NCI-H187 (cell line): ENCODE measurements at places on chromosomes 12 and 14.

- no peak for DNase-seq
Observed at GRCh38 chr12:117567644-117568216, 206.3 kb upstream of the NOS1 start.

DNA sequence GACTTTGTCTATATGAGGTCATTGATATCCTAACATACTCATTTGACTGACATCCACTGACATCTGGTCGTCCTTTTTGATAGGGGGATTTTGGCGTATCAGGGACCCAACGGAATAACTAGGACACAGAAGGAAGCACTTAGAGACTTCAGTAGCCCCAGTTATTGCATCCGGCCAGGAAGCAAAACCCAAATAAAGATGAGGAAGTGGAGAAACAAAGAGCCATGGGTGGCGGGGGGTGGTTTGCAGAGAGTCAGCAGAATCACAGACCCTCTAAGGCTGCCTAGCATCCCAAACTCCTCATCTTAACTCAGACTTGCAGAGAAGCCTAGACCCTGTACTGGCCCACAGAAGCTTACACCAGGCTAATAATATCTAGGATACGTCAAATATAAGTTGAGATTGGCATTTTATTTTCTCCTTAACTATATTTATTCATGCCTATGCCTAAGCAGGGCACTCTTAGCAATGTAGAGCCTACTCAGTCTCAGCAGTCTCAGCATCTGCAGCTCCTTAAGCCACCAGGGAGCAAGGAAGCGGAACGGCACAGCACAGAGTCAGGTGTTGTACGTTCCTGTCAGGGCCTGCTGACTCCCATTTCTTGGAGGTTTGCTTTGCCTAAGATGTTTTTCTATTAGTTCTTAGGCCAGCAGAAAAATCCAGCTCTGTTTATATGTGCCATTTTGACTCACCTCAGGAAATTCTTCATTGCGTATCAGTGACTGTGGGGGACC, 45.1 kb downstream of the KCNA1 start:
- peak; percentile 50 for DNase-seq

DNA sequence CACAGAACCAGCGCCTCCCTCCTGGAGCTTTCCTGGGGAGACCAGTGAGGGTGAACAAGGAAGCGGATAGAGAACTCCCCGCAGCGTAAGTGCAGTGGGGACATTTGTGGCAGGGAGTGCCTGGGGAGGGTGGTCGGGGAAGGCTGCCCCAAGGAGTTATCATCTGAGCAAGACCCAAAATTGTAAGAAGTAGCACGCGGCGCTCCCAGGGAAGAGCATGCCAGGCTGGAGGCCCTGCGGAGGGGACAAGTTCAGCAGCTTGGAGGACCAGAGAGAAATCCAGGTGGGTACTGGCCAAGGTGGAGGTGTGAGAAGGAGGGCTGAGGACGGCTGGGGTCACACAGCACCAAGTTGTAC, 46.2 kb upstream of the RIMBP2 start:
- no peak for DNase-seq

- no peak for DNase-seq
Observed at GRCh38 chr14:71905860-71906259, 26.4 kb upstream of the RGS6 start.

GRCh38 chr12:32501835-32502333, 102.5 kb downstream of the FGD4 start:
- peak; percentile 84 for DNase-seq

- DNase-seq: no peak
Observed at GRCh38 chr14:51498411-51499227, 153.1 kb upstream of the FRMD6 start.

GRCh38 chr12:6699989-6700645, 498 bp downstream of the PIANP start:
- DNase-seq: no peak

DNA sequence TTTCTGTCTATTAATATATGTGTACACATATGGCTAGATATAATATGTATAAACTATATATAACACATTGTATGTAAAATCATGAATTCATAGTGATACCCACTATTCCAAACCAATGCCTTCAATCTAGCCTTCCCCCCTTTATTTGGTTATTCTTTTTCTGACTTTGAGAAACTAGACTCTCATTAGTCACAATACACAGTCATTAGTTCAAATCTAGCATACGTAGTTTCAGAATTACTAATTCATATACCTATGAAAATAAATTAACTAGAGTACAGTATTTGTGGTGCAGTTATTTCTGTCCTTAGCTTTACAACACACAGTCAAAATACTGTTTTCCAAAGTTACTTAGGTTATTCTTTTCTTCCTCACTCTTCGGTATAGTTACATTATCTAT, 268.2 kb downstream of the DPF3 start:
- DNase-seq: no peak

DNA sequence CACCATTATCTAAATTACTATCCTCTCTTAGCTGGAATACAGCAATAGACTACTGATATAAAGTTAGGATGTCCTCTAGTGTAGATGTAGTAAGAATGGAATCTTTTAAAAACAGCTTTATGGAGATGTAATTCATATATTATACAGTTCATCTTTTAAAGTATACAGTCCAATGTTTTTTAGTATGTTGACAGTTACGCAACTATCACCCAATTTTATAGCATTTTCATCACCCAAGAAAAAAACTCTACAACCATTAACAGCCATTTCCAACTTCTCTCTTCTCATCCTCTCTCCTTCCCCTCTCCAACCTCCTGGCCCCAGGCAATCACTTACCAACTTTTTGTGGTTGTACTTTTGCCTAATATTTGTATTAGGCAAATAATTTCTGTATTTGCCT, 22.6 kb downstream of the EPYC start:
- no peak for DNase-seq

DNA sequence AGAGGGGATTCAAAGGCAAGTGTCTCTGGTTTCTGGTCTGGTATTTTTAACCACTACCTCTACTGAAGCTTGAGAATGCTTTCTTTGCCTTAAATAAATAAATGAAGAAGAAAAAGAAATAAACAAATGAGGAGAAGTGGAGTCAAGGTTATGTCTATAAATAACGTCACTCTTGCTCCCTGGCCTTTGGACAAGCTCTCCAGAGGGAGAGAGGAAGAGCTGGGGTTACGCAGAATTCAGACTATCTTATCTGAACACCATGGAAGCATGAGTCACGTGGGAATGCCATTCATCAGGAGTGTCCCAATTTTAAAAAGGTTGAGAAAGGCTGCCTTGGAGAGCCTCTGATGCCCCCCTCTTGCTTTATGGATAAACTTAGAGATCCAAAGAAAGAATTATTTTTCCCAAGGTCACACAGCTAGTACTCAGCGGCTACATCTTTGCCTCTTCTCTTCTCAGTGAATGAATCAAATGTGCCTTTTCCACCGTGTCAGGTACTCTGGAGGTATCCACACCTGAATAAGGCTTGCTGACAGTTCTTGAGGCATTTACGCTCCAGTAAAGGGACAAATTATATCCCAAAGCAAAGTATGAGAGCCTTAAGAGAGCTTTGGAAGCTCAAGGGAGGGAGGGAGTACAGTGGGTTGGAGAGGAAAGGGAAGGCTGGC, 12.9 kb upstream of the MSI1 start:
- no peak for DNase-seq
